ENCODE measurements at places on chromosomes 5 and 9.

- no peak for DNase-seq
Measured at GRCh38 chr5:167488371-167488770, 803.1 kb upstream of the WWC1 start.

DNA sequence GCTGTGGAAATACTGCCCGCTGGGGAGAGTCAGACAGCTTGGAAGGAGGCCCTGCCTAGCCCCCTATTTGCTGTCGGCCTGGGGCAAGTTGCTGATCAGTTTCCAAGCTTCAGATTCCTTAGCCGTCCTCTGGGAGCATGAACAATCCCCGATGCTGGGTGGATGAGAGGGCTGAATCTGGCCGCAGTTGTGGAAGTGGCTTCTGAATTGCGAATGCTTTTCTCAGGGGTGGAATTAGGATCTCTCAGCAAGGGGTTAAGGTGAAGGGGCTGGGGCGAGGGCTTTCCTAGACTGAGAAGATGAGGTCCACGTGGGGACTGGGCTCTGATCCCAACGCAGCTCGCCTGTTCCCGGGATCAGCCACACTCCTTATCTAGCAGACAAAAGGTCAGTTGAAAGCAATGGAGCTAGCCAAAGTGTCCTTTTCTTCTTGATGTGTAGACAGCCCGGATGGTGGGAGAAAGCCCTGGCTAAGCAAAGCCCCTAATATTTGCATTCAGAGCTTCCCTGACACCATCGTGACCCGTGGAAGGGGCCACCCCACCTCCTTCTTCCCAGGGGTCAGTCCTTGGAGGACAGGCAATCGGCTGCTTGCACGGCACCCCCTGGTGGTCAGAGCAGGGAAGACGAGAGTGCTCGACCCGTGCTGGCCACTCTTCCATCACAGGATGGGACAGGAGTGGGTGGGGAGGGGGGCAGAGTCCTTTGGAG is 54.9 kb downstream of the COL15A1 start:
- DNase-seq = peak; percentile 72

- DNase-seq = no peak
Measured at GRCh38 chr5:133511653-133512235, 100.6 kb downstream of the FSTL4 start.

DNA sequence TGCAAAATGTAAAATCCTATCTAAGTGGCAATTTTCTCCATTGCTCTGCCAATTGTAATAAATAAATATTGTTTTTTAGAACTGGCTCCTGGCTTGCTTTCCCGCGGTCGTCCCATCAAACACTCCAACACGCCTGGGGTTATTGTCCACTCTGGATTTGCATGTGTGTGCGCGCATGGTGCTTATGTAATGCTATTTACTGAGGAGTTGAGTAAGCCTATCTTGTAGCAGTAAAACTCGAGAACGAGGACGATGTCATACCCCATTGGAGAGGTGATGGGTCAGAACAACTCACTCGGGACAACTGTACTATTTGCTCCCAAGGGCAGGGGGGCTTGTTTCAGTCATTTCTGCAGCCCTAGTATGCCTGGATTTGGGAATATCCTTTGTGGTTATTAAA is 220.9 kb downstream of the PAX5 start:
- no peak for DNase-seq

DNA sequence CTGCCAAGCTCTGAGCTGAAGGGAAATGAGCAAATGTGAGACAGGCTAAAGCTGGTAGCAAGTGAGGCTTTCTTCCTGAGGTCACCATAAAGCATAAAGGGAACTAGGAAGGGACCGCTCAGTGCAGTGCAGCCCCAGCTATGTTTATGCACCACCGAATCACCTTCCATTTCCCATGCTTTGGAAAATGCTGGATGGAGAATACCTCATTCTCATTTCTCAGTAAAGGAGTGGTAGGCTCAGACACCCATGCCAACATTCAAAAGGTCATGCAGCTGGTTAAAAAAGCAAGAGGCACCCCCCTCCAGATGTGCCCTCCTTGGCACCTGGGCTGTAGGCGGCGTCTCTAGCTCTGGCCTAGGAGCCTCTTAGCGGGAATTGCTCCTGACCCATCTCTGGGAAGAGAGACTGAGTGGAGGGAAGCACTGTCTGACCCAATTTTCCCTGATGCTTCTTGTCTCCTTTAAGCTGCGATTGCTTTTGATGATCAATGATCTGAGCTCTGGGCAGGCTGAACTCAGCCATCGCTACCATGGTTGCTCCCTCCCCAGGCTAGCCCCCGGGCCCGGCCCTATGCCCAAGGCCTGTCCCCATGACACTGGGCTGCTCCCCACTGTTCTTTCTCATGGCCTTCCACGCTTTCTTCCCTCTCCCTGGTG is 58.7 kb downstream of the ZNF354C start:
- no peak for DNase-seq

DNA sequence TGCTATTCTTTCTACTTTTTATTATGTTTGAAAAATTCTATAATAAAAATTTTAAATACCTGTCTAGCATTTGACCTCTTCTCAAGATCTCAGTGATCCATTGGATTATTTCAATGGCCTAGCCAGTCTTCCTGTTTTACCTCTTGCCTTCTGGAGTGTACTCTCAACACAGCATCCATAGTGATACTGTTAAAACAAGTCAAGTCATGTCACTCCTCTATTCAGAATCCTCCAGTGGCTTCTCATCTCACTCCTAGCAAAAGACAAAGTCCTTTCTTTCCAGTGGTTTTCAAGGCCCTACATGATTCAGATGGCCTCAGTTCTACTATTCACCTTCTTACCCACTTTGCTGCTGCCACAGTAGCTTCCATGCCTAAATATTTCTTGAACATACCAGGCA is 1.8 kb downstream of the MARVELD2 start:
- no peak for DNase-seq

DNA sequence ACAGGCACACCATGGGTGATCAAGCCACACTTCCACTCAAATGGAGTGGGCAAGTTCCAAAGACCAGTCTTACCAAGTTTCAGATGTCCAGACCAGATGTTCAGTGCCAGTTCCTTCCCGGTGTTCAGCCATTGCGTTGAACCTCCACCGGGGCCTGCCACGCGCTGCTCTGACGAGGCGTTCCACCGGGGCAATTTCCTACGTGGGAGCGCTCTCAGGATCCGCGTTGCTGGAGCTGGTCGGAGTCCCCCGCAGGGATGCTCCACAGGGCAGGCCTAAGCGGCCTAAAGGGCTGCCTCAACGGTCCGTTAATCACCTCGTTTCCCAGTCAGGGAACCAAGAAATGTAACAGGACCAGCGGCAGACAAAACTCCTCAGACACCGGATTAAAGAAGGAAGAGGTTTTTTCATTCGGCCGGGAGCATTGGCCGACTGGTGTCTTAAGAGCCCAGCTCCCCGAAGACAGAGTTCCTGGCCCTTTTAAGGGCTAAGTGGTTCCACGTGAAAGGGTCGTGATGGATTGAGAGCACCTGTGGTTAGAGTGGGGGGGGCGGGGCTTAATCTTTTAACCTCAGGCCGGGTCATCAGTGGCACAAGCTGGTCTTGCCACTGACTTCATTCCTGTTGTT is 35.7 kb upstream of the PPP1R26 start:
- no peak for DNase-seq

GRCh38 chr5:143913008-143913752 is 101.2 kb downstream of the HMHB1 start:
- peak; percentile 81 for DNase-seq

DNA sequence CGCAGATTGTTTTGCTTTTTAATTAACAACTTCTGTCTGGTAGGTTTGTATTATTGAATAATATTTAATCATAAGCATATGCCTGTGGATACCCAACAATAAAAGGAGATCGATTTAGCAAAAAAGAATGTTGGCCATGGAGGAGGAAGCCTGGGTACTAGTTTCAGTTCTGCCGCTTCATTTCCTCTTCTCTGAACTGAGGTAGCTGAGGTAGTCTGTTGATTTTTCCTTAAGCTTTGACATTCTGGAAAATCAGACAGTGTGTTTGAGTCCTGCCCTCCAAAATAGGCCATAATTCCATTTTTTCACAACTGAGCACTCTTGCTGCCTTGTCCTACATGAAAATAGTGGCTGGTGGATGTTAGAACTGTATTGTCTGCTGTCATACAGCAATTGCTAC is 6.0 kb upstream of the GPR21 start:
- no peak for DNase-seq

DNA sequence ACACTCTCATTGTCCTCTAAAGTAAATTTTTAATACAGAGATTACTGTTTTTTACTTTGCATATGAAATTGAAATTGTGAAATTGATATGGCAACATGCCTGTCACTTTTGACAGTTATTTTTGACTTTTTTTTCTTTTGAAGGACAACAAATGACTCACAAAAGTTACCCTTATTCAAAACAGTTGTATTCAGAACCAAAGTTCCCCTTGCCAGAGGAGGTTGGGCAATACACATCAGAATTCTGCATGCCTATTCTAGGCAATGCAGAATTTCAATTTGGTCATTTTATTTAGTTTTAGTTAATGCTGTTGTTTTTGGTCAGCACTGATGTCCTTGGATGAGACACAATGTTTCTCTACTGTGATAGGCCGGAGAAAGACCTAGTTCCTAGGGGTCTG is 299.1 kb upstream of the PRR16 start:
- DNase-seq = no peak

GRCh38 chr9:95057101-95057500 is 260.4 kb downstream of the FANCC start:
- peak; percentile 42 for DNase-seq

- peak; percentile 90 for DNase-seq
Measured at GRCh38 chr5:76818844-76819831, at the start of gene F2RL1. Gene F2RL1, plus strand, starts transcription at chr5:76819030. Its CDS starts 153 bp downstream, at chr5:76819183.

DNA sequence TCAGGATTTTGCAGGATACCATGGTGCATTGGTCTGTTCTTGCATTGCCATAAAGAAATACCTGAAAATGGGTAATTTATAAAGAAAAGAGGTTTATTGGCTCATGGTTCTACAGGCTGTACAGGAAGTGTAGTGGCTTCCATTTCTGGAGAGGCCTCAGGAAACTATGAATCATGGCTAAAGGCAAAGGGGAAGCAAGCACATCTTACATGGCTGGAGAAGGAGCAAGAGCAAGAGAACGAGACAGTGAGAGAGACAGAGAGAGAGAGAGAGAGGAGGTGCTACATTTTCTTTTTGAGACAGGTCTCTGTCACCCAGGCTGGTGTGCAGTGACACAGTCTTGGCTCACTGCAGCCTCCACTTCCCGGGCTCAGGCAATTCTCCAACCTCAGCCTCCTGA is 43.9 kb downstream of the P4HA2 start:
- DNase-seq = peak; percentile 26

- no peak for DNase-seq
Measured at GRCh38 chr5:133387621-133388020, 224.7 kb downstream of the FSTL4 start.
